ENCODE measurements at places on chromosomes 16 and 17.

DNA sequence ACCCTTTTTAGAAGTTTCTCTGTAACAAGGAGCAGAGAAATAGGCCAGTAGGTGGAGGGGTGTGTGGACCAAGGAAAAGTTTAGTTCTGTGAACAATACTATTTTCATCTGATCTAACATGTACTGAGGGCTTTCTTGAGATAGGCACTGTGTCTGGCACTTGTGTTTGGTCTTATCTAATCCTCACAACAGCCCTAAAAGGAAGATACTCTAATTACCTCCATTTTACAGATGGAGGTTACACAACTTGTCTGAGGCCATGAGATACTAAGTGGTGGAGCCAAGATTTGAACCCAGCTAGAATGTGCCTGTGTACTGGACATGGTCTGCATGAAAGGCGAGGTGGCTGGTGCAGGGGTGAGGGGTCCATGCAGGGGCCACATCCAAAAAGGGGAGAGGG, 4.5 kb downstream of the TNFSF12 start:
- DNase-seq, result no peak

DNA sequence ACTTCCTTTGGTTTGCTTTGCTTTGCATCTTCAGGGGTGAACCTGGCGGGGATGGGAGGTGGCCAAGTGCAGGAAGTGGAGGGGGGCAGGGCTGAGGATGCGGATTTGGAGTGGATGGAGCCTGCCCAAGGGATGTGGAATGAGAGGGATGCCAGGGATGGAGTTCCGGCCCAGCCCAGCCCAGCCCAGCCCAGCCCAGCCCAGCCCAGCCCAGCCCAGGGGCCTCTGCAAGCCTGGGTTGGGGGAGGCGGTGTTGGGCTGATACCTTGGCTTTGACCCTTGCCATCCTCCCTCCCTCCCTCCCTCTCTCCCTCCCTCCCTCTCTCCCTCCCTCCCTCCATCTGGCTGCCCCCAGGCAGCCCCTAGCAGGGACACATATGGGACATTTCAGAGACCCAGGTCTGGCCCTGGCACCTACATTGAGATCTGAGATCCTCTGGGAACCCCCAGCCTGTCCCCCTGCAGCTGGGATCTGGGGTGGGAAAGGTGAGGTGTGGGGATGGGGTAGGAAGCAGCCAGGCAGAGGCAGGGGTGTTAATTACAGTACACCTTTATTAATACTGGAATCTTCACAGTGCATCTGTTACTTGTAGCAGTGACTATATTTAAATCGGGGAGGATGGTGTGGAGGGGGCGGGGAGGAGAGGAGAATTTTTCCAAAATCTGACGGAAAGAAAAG, 14.5 kb downstream of the IL34 start:
- no peak for DNase-seq

DNA sequence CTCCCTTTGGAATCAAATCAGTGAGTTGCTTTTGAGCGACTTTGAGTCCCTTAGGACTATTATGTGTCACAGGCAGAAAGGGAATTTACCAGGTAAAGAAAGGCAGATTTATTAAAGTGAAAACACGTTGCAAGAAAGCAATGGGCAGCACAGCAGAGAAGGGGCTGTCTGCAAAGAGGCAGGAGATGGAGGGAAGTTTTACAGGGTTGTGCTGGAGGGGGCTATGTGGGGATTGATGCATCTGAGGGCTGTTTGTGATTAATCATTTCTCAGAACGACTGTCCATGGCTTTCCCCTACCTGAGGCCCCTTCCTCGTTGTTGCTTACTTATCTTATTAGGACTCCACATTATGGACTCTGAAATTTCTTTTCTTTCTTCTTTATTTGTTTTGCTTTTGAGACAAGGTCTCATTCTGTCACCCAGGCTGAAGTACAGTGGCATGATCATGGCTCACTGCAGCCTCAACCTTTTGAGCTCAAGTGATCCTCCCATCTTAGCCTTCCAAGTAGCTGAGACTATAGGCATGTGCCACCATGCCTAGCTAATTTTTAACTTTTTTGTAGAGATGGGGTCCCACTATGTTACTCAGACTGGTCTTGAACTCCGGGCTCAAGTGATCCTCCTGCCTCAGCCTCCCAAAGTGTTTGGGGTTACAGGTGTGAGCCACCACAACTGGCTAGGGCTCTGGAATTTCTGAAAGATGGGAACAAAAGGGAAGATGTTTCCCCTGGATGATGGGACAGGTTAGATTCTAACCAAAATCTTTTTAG, 5.5 kb downstream of the WWP2 start:
- no peak for DNase-seq

- peak; percentile 86 for DNase-seq
Measured at GRCh38 chr17:2336215-2336851, at the start of gene TSR1. Gene TSR1, minus strand, starts transcription at chr17:2336457. Its CDS starts 30 bp downstream, at chr17:2336427.

- DNase-seq, result no peak
Measured at GRCh38 chr17:32699247-32699646, 177.7 kb downstream of the MYO1D start.

- DNase-seq, result no peak
Measured at GRCh38 chr17:55829995-55830612, 79.3 kb downstream of the PCTP start.

- DNase-seq, result no peak
Measured at GRCh38 chr17:40443988-40444899, 994 bp downstream of the IGFBP4 start.

- no peak for DNase-seq
Measured at GRCh38 chr17:2068031-2068518, 13.2 kb downstream of the HIC1 start.
